ENCODE measurements at places on chromosomes 12 and 14. TPM values are rescaled to one million over a fixed set of nuclear protein-coding genes. Genes with fewer than 3 reads are reported as not detected.

DNA sequence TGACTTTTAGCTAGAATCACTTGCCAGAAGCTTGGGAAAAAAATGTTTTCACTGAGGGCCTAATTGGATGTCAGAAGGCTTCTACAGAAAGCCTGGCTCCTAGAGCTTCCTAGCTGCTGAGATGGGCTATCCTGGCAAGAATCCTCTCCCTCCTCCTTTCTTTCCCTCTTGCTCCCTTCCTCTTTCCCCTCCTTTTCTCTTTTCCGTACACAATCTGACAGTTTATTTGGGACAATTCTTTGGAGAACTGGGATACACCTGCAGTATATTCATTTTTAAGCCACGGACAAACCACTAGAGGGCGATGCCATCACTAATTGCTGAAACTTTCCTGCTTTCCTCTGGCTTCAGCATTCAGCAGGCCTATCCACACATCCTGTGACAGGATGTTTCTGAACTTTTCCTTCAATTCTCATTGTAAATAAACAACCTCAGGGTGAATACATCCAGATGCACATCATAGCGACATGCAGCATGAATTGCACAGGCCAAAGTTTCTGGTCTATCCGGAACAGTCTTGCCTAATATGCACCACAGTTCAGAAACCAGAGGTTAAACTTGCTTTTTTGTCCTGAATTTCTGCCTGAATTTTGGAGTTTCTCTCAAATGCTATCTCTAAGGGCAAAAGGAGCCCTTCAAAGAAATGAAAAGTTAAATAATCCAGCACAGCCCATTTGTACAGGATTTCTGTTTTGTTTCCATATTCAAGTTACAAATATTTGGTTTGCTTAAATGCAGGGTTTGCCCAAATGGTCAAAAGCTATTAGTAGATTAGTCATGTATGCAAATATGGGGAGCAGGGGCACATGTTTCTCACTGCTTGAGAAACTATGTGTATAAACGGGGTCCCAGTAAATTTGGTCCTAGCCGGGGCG is 142.8 kb downstream of the PAWR start:
- no peak for DNase-seq

RFLNA gene
- polyA plus RNA-seq, result 0.47 TPM

DNA sequence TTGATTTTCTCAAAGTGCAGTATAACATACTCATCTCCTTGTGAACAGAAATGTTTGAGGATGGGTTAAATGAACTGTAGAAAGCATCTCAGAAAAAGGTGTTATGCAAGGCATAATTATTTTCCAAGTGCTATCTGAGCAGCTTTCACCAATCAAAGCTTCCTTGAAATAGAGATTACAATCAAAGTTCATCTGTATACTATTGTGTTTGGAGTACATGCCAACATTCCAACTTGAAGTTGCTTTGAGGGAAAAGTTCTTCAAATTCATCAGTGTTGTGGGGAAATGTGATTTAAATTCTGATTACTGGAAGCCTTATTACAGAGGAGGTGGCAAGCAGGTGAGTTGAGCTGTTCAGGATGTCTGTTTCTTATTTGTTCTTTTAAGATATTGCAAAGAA is 68.2 kb downstream of the TMTC2 start:
- no peak for DNase-seq

SPATA7 gene
- polyA plus RNA-seq, result 7.4 TPM

- DNase-seq, result no peak
Observed at GRCh38 chr14:77986773-77987172, 183.4 kb upstream of the NRXN3 start.

OR6C2 gene
- polyA plus RNA-seq, result not detected

GRCh38 chr12:132467511-132467910 is 22.4 kb upstream of the FBRSL1 start:
- DNase-seq, result no peak

DNA sequence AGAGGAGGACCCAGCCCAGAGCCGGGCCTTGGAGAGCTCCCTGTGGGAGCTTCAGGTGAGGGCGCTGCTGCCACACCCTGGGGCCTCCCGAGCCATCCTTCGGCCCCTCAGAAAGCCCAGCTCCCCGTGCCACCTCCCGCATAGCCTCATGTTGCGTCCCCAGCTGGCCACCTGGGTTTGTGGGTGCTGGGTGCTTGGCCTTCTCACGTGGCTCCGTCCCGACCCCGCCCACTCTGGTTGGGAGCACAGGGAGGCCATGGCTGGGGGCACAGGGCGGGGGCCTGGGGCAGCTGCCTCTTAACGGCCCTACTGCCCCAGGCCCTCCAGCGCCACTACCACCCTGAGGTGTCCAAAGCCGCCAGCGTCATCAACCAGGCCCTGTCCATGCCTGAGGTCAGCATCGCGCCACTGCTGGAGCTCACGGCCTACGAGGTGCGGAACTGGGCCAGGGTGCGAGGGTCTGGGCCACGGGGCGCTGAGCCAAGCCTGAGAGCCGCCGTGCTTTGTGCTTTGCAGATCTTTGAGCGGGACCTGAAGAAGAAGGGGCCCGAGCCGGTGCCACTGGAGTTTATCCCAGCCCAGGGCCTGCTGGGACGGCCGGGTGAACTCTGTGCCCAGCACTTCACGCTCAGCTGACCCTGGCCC is 7.6 kb downstream of the NOC4L start:
- peak; percentile 46 for DNase-seq

- DNase-seq, result no peak
Observed at GRCh38 chr14:104696671-104697316, 7.4 kb downstream of the INF2 start.

SDSL gene
- 2.1 TPM for polyA plus RNA-seq

DNA sequence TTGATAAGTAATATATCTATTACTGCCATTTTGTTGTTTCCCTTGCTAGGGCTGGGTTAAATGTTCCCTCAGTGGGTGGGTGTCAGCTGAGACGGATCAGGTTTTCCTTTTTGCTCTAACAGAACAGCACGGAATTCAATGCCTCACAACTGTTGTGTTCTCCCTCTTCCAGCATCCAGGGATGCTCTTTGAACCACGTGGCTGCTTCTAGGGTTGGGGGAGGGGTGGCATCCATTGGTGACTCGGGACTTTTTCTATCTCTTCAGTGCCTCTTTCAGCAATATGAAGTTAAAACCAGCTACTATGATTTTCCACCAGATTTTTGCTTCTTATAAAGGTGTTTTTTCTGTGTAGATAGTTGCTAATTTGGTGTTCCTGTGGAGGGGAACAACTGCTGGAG is 884.9 kb upstream of the FOXG1 start:
- DNase-seq, result no peak

OTOGL gene
- polyA plus RNA-seq, result 0.03 TPM

GRCh38 chr12:5456906-5457305 is 25.0 kb downstream of the NTF3 start:
- DNase-seq, result no peak

GRCh38 chr12:1936406-1937320 is 18.2 kb upstream of the CACNA2D4 start:
- peak; percentile 67 for DNase-seq

- DNase-seq, result no peak
Observed at GRCh38 chr12:93380480-93381121, 2.9 kb downstream of the NUDT4 start.

DNA sequence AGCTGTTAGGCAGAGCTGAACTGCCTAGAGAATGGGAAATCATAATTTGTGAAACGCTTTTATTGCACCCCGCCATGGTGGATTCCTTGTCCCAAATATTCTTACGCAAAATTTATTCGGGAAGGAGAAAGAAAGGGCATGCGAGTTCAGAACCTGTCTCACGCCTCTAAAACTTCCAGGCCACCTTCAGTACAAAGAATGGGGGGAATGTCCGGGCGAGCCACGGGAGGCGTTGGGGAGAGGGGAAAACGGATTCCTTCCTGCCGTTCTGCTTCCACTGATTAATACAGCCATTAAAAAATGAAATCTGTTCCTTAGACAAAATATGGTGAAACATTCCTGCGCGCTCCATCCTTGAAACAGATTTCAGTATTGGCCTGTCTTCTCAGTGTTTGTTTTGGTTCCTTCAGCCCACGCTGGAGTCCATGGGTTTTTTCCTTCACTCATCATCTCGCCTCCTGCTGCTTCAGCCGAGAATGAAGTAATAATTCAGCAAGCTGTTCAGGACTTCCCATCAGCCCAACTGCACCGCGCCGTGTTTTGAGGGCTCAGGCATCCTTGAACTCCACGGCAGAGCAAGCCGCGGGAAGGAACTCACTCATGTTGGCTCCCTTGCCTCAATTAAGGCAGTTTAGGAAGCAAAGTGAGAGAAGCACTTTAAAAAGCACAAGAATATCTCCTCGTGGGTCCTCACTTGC is 47.7 kb upstream of the CDKN3 start:
- peak; percentile 34 for DNase-seq

- DNase-seq, result no peak
Observed at GRCh38 chr14:51852541-51852940, 7.9 kb upstream of the GNG2 start.
